Liver (tissue), 10 donors: ENCODE measurements at places on chromosomes 4 and X. TPM values are rescaled to one million over a fixed set of nuclear protein-coding genes. Genes with fewer than 3 reads are reported as not detected.

DNA sequence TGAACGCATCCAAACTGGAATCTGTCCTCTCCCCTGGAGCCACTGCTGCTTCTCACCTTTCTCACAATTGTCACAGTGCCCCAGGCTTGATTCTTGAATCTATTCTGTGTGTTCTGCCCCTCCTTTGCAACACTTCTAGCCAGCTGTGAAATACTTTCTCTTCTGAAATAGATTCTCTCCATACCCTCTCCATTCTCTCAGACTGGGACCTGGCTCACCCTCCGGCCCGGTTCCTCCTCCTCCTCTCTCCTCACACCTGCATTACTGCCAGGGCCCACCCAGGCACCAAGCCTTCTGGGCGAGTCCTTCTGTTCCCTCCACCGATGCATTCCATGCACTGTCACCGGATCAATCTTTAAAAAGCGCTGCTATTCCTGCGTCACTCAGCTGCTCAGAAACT is 336.1 kb downstream of the UNC5C start:
- H3K27me3 ChIP-seq = no peaks in the 10 kb centered on the region
- H3K36me3 ChIP-seq = no peaks in the 10 kb centered on the region
- DNase-seq = no peak
- no peak overlapping the region for H3K27ac ChIP-seq

GRCh38 chr4:152382057-152382785 is 153.7 kb downstream of the FBXW7 start:
- H3K27ac ChIP-seq = no peak overlapping the region
- no peak overlapping the region for H3K4me3 ChIP-seq
- peaks cover 2% of the 10 kb centered on the region for H3K4me1 ChIP-seq
- no peaks in the 10 kb centered on the region for H3K27me3 ChIP-seq

Gene TEX28
- polyA plus RNA-seq = not detected

DNA sequence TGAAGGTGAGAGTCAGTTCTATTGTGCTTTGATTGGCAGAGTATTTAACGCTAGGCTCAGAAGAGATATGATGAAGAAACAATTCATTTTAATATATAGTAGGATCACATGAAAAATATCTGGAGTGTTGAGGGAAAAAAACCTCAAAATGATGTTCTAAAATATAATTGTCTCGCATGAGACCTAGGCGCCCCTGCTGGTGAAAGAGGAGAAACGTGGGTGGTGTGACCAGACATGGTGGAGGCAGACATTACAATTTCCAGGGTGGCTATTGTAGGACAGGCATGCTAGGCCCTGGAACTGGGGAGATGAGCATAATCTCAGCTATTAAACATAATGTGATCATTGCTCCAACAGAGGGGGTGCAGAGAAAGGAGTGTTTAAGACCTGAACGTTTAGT is 210.0 kb downstream of the HS3ST1 start:
- no peaks in the 10 kb centered on the region for H3K4me1 ChIP-seq
- H3K4me3 ChIP-seq = no peak overlapping the region
- no peaks in the 10 kb centered on the region for H3K27me3 ChIP-seq
- H3K36me3 ChIP-seq = no peaks in the 10 kb centered on the region
- no peak for DNase-seq
- H3K27ac ChIP-seq = no peak overlapping the region

- no peak for DNase-seq
- H3K4me1 ChIP-seq = no peaks in the 10 kb centered on the region
- no peaks in the 10 kb centered on the region for H3K27me3 ChIP-seq
- H3K4me3 ChIP-seq = no peak overlapping the region
Observed at GRCh38 chr4:39846705-39847104, 131.0 kb downstream of the PDS5A start.

GRCh38 chr4:151469970-151470369 is 61.0 kb downstream of the FHIP1A start:
- no peak overlapping the region for H3K4me3 ChIP-seq
- no peak overlapping the region for H3K27ac ChIP-seq
- no peaks in the 10 kb centered on the region for H3K27me3 ChIP-seq

GRCh38 chr4:183074288-183074990 is 24.6 kb upstream of the WWC2 start:
- DNase-seq = no peak
- no peak overlapping the region for H3K4me3 ChIP-seq
- H3K27ac ChIP-seq = no peak overlapping the region
- no peaks in the 10 kb centered on the region for H3K36me3 ChIP-seq
- H3K4me1 ChIP-seq = peaks cover 14% of the 10 kb centered on the region
